ENCODE measurements at places on chromosomes 6 and 20.

- no peak for DNase-seq
These were observed 52.5 kb upstream of the SPTLC3 start for GRCh38 chr20:12956303-12956702.

- DNase-seq: no peak
These were observed 17.2 kb downstream of the MAP1LC3A start for GRCh38 chr20:34575756-34576155.

- DNase-seq: no peak
These were observed 254.7 kb downstream of the NFATC2 start for GRCh38 chr20:51287628-51288413.

- DNase-seq: no peak
These were observed 29.8 kb upstream of the NEDD9 start for GRCh38 chr6:11262242-11262641.

GRCh38 chr6:118580585-118581419 lies 32.7 kb downstream of the PLN start:
- no peak for DNase-seq

GRCh38 chr6:78607189-78607588 lies 260.2 kb upstream of the IRAK1BP1 start:
- no peak for DNase-seq

DNA sequence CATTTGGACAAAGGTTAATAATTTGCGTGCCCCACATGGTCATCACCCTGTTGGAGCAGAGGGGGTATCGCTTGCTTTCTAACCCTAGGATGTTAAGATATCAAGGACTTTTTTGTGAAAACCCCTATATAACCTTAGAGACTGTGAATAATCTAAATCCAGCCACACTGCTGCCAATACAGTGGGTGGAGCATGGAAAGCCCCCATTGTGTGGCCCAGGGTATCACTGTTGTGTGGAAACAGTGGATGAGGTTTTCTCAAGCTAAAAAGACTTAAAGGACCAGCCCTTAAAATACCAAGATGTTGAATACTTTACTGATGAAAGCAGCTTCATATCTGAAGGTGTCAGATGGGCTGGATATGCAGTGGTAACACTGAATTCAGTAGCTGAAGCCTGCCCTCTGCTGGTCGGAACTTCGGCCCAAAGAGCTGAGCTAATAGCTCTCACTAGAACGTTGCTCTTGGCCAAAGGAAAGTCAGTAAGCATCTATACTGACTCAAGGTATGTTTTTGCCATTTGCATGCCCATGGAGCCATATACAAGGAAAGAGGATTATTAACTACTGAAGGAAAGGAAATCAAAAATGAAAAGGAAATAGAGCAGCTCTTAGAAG lies 695.2 kb downstream of the PHF3 start:
- no peak for DNase-seq

GRCh38 chr20:56575961-56576360 lies 42.9 kb downstream of the FAM209B start:
- no peak for DNase-seq

GRCh38 chr6:168387426-168387825 lies 53.6 kb upstream of the SMOC2 start:
- DNase-seq: no peak

DNA sequence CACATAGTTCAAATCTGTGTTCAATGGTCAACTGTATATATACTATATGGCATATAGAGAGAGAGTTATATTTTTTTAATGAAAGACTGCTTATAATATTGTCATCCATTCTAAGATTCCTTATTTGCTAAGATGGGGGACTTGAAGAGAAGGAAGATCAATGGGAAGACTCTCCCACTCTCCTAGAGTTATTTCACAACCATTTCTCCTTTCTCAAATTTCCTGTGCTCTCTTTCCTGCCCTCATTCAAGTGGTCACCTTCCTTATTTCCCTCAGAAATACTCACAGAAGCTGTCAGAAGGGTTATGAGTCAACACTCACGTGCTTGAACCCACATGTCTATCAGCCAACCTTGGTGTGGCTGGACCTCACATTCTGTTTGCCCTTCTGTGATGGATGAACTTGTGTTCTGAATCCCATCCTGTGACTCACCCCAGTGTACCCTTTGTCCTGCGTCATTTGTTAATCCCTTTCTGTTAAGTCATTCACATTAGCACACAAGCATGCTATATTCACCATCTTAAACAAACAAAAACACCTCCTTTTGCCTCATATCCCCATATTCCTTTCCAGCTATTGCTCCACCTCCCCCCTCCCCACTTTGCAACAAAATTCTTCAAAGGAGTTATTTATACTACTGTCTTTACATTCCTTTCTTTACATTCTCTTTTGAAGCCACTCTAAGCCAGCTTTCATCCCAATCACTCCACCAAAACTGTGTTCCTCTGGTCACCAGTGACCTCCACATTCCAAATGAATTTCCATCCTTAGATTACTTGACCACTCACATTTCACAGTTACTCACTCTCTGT lies 279.3 kb upstream of the TCF21 start:
- no peak for DNase-seq

DNA sequence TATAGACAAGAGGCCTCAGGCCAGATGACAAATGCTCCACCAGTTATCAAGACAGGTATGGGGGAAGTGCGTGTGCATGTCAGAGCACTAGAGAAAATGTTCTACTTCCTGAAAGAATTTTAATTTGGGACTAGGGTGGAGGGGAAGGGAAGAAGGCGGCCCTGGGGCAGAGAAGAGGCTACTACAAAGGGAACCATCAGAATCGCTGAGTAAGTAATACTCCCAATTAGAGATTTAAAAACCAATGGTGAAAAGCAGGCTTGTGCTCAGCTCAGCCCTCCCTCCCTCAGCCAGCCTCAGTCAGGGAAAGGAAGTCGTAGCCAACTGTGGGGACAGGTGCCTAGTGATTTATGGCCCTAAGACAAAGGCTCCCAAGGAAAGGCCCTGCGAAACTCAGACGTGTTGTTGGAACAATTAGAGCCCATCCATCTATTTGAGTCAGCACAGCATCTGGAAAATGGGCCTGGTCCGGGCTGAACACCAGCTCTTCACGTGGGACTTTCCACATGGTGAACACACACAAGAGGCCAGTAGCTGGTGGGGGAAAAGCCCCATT lies 15.0 kb upstream of the MAFB start:
- DNase-seq: no peak

- no peak for DNase-seq
These were observed 1.7 kb downstream of the SDCBP2 start for GRCh38 chr20:1327241-1327653.

DNA sequence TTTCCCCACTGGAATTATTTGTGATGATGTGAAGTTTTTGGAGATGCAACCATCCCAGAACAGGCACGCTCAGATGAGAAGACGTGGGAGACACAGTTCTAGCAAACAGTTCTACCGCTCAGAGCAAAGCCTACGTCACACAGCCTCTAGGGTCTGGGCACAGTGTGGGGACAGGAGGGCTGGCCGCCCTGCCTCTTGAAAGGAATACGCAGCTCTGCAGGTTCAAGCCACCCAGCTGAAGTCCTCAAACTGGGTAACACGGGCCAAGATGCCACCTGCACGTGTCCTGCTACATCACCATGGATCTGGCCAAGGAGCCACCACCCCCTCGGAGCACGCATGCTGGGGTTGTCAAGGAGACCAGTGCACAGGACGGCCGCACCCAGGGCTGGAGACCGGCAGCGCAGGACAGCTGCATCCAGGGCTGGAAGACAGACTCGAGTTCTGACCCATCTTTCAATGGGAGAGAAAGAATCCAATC lies 75.0 kb downstream of the NOL4L start:
- DNase-seq: no peak

- no peak for DNase-seq
These were observed 10.4 kb upstream of the FRMD1 start for GRCh38 chr6:168089186-168090063.

- DNase-seq: no peak
These were observed 709.8 kb downstream of the EPM2A start for GRCh38 chr6:145025488-145025887.

DNA sequence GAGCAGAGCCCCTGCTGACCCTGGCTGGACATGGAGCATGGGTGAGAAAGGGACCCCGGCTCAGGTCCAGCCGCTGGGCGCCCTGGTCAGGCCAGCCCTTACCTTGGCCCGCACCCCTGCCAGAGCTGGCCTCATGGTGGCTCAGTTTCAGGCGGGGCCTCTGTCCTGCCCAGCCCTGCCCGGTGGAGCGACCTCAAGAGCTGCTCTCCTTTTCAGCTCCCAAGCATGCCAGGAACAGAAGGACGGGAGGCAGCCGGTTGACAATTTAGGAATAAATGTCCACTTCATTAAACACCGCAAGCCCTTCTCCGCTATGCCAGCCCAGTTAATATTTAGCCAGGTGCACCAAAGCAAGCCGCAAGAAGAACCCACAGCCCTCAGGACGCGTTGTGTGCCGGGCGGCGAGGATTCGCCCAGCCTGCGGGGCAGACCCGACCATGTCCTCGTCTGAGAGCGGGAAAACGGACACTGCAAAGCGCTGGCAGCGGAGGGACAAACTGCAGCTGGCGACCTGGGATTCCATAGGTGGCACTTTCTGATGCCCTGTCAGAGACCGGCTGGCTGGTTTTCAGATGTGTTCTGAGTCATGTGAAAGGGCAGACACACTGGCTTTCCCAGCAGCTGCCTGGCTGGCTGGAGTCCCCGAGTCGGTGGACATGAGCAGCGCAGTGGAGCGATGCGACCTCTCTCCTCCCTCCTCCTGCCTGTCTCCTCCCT lies 221.9 kb downstream of the TTLL2 start:
- no peak for DNase-seq

GRCh38 chr6:122747573-122747972 lies 31.9 kb upstream of the FABP7 start:
- DNase-seq: no peak

GRCh38 chr6:2237001-2237400 lies 8.4 kb downstream of the GMDS start:
- no peak for DNase-seq

- no peak for DNase-seq
These were observed 100.9 kb downstream of the PREP start for GRCh38 chr6:105301756-105302616.

DNA sequence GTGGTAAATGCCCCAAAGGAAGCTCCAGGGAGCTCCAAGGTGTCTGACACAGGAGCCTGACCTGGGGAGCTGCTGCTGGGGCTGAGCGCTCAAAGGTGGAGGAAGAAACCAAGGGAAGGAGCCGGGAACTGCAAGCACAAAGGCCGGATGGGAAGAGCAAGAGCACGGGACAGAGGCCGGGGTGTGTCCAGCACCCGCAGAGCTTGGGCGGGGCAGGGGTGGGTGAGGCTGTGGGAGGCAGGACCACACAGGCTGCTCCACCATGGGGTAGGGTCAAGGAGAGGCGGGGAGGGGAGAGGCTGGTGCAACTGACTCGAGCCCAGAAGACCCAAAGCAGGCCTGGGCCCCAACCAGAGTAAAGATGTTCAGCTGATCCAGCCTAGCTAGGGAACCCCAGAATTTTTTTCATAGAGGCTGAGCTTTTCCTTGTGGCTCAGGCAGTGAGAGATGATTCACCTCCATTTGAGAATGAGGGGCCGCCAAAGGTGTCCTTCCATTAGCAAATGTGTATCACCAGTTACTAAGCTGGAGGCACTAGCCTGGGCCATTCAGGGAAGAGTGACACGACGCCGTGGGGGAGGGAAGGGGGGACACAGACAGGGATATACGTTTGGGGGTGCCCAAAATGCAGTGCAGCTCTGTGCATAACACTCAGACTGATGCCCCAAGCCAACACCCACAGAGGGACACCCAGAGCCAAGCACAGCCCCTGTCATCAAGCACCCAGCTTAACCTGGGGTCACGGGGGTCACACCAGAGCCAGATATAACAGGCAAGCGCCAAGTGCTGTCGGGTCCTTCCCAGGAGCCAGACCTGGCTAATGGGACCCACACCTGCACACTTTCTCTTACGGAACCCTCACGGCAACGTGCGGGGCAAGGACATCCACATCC lies 21.3 kb upstream of the TLDC2 start:
- DNase-seq: no peak

GRCh38 chr20:55097621-55098020 lies 622.2 kb downstream of the DOK5 start:
- DNase-seq: no peak

GRCh38 chr6:151004383-151005024 lies 139.0 kb downstream of the MTHFD1L start:
- DNase-seq: no peak

DNA sequence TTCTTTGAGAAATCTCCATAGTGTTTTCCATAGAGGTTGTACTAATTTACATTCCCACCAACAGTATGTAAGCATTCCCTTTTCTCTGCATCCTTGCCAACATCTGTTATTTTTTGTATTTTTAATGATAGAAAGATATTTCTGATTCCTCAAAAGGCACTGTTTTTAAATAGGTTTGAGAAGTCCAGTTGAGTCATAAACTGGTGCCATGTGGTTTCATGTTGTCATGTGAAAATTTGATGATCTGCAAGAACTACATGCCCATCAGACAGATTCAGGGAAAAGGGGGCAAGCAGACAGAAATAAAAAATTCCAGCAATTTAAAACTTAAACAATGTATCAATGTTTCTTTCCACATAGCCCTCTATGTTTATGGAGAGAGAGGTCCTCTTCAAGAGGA lies 227.5 kb downstream of the KCNQ5 start:
- no peak for DNase-seq

- DNase-seq: no peak
These were observed 201.6 kb upstream of the JARID2 start for GRCh38 chr6:15044146-15044882.

- no peak for DNase-seq
These were observed 29.2 kb upstream of the ZNFX1 start for GRCh38 chr20:49306903-49307620.

DNA sequence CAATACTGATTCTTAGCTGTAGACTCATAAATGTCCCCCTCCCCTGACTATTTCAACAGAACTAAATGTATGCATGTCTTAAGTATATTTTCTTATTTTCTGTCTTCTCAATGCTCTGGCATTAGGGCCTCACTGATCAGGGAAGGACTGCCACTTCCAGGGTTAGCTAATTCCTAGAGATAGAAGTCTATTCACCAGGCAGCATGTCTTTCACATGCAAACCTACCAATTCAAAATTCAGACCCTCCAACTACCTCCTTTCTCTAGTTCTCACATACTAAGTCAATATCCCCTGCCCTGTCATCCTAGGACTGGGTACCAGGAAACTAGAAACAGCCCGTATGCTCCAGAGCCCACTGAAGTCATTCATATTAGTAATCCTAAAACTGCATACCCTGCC lies 132.3 kb downstream of the RALGAPA2 start:
- no peak for DNase-seq

GRCh38 chr6:6390849-6391602 lies 70.6 kb upstream of the F13A1 start:
- DNase-seq: no peak

DNA sequence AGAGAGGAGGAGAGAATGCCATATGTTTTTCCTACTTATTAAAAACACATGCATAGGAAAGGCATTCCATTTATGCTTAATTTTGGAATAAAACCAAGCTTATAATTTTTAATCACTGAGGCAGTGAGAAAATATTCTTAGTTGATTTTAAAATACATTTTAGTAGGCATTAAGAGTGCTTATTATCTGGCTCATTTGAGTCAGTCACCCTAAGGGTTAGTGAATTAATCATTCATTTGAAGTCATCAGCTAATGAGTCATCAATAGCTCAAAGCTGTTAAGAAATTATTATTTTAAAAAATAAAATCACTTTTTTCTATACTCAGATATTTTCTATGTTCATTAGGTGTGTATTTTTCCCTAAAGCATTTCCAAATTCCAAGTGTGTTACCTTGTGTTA lies 81.6 kb downstream of the TMEM200A start:
- no peak for DNase-seq

GRCh38 chr6:36402481-36402880 lies 15.0 kb upstream of the ETV7 start:
- no peak for DNase-seq

GRCh38 chr20:31717478-31718201 lies 5.0 kb downstream of the BCL2L1 start:
- DNase-seq: no peak

Data from activated CD8-positive, alpha-beta memory T cell treated with anti-CD3 and anti-CD28 coated beads for 4 hours (primary cell).